ENCODE measurements at places on chromosomes 1 and 21.

GRCh38 chr1:165290148-165290547, 66.4 kb downstream of the LMX1A start:
- no peak for DNase-seq

- no peak for DNase-seq
These were observed 30.6 kb downstream of the DNAJC6 start for GRCh38 chr1:65339866-65340468.

DNA sequence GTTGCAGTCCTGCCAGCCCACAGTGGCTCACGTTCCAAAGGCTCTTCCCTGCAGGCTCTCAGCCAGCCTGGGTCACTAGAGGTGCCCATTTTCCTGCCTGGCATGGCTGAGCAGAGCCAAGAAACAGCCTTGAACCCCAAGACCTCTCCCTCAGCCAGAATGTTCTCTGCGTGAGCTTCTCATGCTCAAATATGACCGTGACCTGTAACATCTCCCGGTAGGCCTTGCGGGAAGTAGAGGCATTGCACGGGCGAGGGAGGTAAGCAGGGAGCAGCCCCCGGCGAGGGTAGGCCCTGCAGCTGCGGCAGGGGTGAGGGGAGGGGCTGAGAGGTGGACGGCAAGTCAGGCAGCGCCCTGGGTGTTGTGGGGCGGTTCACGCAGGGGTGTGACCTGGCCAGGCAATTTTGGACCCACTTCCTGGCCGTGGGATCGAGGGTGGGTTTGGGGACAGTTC, 20.0 kb downstream of the RRP1 start:
- no peak for DNase-seq

- DNase-seq = no peak
These were observed 406 bp downstream of the HTR1D start for GRCh38 chr1:23216771-23217420.

DNA sequence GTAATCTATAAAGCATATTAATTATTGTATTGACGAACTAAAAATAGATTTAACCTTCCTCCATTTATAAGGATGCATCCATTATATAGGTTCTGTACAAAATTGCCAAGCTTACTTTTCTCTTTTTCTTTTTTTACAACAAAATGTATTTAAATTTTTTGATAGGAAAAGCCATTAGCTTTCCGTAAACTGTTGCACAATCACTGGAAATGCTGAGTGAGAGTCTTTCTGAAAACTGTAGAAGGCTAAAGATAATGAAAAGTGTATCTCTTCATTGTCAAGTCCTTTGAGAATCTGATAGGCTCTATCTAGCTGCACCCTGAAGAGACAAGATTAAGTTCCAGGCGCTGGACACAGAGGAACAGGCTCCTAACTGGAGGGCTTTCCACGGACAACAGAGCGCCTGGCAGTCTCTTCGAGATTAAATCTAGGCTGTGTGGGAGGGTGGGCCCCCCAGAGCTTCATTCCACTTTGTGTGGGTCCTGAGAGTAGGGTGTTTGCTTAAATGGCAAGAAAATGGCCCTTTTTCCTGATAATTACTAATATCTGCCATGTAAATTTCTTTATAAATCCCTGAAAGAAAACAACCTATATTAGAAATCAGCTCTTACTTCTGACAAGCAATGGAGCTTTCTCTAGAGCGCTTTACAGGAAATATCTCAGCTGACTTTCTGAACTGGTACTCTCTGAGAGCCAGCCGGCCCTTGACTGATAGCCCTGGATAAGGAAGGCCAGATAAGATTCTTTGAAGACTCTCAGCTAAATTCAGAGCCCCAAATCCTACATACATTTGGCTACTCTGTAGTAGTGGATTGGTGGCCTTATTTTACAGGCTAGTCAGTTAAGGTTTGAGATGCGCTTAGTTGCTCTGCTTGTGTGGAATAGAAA, 108.3 kb downstream of the FMN2 start:
- DNase-seq = no peak

- no peak for DNase-seq
These were observed 10.0 kb downstream of the PDPN start for GRCh38 chr1:13593511-13594131.

DNA sequence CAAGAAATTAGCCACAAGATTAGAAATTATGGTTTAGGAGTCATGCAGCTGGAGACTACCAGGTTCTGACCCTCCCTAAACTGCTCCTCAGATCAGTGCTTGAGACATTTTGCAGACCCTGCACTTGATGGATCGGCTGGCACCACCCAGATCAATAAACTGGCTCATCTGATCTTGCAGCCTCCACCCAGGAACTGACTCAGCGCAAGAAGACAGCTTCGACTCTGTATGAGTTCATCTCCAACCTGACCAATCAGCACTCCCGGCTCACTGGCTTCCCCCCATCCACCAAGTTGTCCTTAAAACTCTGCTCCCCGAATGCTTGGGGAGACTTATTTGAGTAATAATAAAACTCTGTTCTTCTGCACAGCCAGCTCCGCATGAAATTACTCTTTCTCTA, 40.0 kb downstream of the L1TD1 start:
- DNase-seq = no peak

DNA sequence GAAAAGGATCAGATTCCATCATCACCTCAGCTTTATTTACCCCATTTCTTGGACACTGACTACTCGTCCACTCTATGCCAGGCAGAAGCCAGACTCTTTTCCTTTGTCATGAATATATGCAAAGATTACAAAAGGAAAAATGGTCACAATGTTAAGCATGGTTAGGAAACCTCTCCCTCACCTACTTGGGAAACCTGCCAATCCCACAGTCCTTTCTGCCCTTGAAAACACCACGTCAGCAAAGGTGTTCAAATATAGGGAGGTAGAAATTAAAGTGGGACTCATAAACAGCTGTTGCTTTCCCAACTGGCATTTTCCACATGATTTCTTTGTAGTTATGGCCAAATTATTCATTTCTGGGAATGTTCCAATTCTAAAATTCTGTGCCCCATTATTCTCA, 16.2 kb upstream of the ATP13A2 start:
- DNase-seq = no peak

- no peak for DNase-seq
These were observed 6.7 kb downstream of the ZNF648 start for GRCh38 chr1:182054698-182055326.

DNA sequence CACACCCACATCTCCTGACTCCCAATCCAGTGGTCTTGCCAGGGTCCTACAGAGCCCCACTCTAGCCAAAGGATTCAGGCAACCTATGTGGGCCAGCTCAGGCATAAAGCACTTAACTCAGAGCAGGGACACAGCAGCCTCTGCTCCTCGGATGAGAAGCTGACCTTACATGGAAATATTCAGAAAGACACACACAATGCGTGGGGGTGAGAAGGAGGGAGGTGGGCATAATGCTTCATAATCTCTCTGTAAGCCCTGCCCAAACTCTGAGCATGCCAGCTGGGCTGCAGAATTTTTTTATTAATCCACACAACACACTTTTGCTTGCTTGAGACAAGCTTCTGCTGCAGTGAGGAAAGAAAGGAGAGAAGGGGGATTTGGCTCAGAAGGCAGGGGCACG, 21.6 kb downstream of the KCND3 start:
- no peak for DNase-seq

GRCh38 chr1:207077470-207078377, 10.9 kb upstream of the C4BPB start:
- no peak for DNase-seq

- DNase-seq = no peak
These were observed 293.9 kb downstream of the SDCCAG8 start for GRCh38 chr1:243549791-243550190.

DNA sequence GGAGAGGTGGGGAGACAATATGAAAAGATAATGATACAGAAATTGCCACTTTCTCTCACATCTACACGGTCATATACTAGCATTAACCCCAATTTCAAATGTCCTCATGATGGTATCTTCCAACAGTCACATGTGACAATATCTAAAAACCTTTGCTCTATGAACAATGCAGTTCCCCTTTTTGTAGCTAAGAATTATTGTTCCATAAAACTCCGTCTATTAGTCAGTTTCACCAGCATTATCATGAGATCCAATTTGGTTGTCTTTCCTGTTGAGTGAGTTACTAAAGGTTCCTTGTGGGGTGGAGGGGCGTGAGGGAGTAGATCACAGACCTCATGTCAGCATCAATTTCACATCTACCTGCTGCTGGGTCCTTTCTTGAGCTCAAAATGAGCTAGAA, 1.7 kb downstream of the TIAM1 start:
- DNase-seq = no peak

GRCh38 chr1:42735477-42736105, 4.4 kb downstream of the CLDN19 start:
- no peak for DNase-seq

GRCh38 chr1:115064461-115064860, 24.8 kb downstream of the TSPAN2 start:
- no peak for DNase-seq

GRCh38 chr21:36246080-36246631, 73.8 kb upstream of the MORC3 start:
- no peak for DNase-seq

DNA sequence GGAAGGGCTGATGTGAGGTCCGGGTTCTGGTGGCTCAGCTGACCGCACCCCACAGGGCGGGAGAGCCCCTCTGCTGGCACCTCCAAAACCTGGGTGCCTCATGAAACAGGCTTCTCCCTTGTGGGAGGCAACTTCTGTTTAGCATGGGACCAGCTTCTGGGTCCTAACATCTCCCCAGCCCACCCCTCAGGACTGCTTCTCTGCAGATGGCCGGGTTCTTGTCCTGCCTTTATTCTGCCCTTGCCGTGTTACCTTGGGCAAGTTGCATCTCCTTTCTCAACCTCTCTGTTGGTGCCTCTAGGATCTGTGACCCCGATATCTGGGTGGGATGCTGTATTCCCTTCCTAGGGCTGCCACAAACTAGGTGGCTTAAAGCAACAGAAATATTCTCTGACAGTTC, 15.0 kb upstream of the TTC22 start:
- no peak for DNase-seq

GRCh38 chr1:224786533-224787250, 142.8 kb upstream of the DNAH14 start:
- no peak for DNase-seq

GRCh38 chr1:210416681-210417080, 88.0 kb downstream of the HHAT start:
- DNase-seq = no peak

DNA sequence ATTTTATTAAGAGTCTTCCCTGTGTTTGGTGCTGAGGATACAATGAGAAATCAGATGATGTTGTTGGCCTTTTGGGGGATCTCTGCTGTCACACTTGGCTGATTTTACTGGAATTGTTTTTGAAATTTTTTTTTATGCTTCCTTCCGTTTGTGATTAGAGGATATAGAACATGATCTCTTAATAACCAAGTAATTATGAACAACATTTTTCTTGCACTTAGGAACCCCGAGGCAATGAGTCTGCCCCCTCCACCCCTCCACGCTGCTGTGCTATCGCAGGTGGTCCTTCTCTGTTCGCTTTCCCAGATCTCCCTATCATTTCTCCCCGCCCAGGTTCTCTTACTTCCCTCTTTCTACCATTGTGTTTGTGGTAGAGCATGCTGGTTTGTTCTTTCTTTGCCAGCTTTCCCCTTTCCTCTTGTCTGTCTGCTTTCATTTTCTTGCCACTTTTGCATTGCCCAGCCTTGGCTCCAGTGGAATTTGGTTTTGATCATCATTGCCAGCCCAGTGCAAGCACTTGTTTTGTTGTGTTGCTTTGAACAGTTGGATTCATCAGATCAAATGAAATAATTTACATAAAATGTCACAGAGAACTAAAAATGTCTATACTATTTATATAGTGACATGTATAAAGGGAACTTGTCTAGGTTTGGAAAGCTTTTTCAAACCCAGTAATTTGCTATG, 73.1 kb upstream of the SCCPDH start:
- no peak for DNase-seq
